NCI-H446 (cell line): ENCODE measurements at places on chromosomes 7 and 10.
A peak's percentile ranks its signal among the peaks of the same experiment; 100 is the strongest.

- DNase-seq: no peak
These were observed 928 bp downstream of the COMTD1 start for GRCh38 chr10:75234683-75235374.

DNA sequence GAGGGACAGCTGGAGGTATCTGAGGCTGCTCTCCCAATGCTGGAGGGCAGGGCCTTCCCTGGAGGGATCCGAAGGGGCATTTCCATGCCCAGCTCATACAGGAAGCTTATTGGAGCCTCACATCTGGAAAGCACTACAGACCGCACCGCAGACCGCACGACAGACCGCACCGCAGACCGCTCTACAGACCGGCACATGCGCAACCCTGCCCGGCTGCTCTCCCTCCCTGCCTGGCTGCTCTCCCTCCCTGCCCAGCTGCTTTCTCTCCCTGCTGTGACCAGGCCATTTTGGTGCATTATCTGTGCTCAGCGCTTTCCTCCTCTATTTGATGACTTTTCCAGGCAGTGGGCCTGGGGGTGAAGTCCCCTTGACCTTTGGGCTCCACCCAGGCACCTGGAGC, 39.6 kb upstream of the EN2 start:
- no peak for DNase-seq

DNA sequence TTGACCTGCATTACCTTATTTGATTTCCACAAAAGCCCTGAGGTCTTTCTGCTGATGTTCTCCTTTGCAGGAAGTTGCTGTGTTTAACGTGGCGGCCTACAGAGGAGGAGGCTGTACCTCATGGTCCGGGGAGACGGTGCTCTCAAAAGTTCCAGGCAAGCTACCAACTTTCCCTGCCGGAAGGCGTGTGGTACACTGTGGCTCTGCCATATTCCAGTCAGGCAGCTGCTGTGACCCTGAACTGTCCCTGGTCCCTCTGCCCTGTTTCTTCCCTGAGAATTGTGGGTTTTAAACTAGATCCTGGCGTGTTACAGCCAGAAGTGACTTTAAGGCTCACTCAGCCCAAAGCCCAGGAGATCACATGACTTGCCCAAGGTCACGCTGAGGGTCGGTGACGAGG, 139.2 kb downstream of the TEX36 start:
- no peak for DNase-seq

- no peak for DNase-seq
These were observed 47.3 kb downstream of the LRRN3 start for GRCh38 chr7:111138193-111138569.

GRCh38 chr10:27068217-27068891, 31.9 kb downstream of the ANKRD26 start:
- no peak for DNase-seq

- DNase-seq: no peak
These were observed 56.6 kb downstream of the CUX1 start for GRCh38 chr7:101874028-101874427.

DNA sequence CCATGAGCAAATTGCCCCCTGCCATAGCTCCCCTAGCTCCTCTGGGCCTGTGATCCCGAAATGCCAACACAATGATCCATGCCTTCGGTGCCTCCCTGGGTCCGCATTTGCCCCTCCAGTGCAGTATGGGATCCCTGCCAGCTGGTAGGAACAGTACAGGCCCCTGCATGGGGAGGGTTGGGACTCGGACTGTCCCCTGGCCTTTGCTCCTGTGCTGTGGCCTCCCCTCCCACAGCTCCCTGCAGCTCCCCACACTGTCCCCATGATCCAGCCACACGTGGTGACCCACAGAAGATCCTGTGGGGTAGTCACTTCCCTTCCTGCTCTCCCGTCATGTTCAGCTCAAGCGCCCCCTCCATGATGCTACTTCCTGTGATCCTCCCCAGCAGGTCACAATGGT, 140.3 kb downstream of the MAPK8 start:
- no peak for DNase-seq

DNA sequence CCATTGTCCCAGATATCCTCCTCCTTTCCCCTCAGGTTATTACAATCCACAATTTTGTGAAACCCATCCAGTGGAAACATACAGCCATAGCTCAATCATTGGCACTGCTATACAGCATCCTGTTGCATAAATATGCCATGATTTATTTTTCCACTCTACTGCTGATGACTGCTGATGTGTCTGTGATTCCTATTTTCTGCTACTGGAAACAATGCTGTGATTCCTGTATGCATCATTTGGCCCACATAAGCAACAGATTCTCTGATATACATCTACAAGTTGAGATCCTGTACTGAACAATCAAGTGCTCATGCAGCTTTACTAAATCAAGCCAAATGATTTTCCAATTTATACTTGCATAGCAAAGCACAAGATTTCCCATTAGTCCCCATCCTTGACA, 39.6 kb downstream of the CUL2 start:
- DNase-seq: no peak

DNA sequence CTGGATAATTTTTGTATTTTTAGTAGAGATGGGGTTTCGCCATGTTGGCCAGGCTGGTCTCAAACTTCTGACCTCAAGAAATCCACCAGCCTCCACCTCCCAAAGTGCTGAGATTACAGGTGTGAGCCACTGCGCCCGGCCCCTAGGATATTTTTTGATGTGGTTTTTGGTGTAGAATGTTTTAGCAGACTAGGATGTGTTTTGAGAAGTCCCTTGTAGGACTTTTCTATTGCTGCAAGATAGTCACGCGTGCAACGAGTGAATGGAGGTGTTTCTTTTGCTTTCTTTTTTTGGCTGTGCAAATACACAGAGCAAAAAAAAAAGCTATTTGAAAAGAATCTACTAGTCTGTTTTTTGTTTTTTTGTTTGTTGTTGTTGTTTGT, 29.8 kb upstream of the KLF6 start:
- no peak for DNase-seq

DNA sequence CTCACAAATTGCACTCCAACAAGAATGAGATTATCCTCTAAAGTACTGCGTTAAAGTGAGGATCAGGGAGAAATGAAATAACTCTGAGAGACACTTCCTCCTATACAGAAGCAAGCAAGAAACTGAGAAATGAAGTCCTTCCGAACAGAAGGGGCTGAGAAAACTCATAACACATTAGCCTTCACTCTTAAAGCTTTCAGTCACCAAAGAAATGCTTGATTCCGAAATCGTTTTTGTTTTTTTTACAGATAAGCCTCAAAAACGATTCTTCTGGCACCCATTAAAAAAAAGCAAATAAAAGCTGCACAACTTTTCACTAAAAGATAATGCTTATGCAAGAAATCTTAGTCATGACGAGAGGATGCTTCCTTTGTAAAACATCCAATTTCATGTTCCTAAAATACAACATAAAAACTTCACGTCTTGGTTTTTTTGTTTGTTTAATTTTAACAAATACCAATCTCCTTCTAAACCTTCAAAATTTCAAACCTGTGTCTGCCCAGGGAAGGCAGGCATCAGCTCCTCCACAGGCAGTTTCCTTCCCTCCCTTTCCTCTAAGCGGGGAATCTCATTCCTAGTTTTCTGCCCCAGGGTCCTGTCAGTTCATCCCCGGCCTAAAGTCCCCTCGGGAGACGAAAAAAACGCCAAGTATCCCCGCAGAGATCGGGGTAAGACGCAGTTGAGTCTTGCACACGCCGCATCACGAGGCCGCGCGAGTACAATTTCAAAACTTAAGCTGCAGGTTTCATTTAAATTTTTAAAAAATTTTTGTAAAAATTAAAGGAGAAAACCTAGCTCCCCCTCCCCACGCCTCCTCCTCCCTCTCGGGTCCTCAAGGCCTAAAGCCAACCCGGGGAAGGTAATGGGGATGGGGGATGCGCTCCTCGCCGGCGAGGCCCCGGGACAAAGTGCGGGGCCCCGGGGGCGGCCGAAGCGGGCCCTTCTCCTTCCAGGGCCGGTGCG, 1.1 kb downstream of the BAZ1B start:
- no peak for DNase-seq

DNA sequence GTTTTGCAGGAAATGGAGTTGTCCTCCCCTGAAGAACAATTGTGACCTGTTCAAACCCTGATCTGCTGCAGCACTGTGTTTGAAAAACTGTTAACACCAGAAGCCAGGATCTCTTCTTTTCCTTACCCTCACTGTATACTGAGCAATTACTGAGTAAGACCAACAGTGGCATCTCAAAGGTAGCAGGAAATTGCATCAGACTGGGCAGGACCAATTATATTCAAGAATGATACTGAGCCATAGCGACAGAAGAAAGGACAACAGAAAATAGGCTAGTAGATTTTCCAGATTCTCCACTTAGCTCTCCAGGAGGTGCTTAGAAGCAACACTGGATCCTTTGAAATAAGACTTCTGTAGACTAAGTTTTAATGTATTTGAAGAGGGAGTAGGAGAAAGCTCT, 57.4 kb upstream of the INHBA start:
- DNase-seq: no peak

- no peak for DNase-seq
These were observed 673.8 kb downstream of the INHBA start for GRCh38 chr7:41029072-41029499.

DNA sequence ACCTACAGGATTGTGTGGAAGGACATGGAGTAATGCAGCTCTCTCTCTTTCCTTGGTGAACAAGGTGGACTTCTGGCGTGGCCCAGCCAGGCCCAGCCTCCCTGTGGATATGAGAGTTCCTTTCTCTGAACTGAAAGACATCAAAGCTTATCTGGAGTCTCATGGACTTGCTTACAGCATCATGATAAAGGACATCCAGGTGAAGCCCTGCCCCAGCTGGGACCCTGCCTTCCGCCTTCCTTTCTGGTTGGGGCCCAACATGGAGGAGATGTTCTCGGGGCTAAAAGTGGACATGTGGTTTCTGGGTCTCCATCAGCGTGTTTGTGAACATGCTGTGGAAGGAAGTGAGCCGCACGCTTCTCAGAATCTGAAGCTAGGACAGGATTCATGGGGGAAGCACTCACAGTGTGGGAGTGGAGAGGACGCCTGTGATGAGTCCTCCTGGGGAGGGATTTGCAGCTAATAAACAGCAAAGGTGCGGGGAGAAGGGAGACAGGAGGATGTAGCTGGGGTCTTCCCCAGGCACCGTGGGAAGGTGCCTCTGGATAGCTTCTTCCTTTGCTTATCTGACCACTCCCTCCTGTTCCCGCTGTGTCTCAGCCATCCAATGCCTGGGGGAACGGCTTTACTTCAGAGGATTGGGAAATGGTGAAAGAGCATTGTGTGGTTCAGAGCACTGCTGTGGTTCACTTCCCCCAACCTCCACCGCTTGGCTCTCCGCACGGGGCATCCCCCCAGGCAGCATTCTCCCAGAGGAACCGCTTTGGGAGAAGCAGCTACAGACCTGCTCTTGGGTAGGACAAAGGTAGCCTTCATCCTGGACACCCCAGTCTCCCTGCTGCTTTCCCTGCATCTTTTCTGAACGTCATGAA, 5.5 kb downstream of the CPA5 start:
- DNase-seq: no peak

GRCh38 chr10:91210435-91210834, 10.0 kb upstream of the PCGF5 start:
- DNase-seq: no peak

DNA sequence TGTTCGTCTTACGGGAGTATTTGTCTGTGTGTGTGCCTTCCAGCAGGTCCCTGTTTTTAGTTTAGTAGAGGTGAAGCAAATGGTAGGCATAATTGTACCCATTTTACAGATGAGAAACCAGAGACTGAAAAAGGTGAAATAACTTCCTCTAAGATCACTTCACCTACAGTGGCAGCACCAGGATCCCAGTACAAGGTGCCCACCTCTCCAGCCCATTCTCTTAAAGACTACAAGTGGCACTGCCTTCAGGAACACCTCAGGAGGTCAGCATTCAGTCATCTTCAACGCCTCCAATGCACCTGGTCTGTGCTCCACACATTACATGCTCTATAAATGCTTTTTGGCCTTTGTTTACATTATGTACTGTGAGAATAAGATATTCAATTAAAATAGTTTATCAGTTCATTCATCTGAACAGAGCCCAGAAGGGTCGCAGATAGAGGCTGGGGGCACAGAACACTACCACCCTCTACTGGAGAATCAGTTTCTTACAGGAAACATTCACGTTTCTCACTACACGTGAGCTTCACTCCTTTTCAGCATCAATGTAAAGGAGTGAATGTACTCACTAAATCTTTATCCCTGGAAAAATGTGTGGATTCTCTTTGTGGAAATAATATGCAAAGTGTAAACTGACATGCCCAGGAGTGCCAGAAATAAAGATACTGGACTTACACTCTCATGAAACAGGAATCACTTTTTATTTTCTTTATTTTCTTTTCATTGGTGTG, 45.5 kb upstream of the ABLIM1 start:
- peak; percentile 35 for DNase-seq

DNA sequence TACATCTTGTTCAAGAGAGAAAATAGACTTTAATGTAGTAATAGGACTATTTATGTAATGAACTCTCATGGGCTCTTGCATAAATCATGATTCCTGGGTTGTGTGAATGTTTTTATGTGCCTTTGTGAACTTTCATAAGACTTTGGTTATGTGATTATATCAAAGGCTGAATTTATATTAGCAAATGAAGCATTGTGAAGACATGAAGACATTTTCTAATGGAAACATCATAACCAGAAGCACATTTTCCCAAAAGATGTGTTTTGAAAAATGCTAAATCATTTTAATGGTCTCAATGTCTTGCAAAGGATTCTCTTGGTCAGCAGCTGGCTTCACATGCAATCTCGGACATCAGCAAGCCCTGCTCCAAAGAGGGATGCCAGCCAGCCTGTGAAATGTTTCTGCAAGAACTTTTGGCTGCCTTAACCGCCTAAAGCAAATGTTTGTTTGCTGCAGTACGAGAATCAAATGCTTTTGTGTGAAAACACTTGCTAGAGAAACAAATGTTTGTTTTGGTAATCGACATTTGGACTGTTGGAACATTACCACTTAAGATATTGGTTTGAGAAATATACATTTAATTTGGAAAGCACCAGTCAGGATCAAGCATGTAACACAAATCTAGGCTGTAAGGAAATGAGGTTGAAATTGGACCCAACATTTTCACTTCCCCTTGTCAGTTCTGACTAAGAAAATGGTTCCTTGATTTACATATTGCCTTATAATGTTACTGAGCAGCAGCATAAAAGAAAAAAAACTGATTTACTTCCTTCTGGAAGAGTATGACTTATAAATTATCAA, 102.1 kb downstream of the RTKN2 start:
- DNase-seq: no peak

DNA sequence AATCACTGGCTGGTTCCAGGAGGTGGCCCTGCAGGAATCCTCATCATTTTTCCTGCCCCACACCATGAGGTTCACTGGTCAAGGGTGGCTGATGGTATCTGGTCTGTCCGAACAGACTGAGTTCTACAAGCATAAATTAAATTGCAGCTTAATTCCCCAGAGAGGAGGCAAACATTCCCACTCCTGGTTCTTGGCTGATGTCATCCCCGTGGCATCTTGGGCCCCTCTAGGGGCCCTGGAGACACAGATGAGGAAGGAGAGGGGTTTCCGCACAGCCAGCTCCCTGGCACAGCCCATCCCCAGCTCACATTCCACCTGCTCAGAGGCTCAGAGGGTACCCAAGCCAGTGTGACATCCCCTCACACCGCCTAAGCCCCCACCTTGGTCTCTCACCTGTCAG, 5.3 kb upstream of the KLRG2 start:
- DNase-seq: no peak
